Left lung (tissue), 14 donors: ENCODE measurements at places on chromosomes 2 and 18. TPM values are rescaled to one million over a fixed set of nuclear protein-coding genes. Genes with fewer than 3 reads are reported as not detected.
A peak's percentile ranks its signal among the peaks of the same experiment; 100 is the strongest.

Gene ZNF638
- polyA plus RNA-seq: 234 TPM

Gene APOB
- 0.05 TPM for polyA plus RNA-seq

Gene TUBA3E
- 0.20 TPM for polyA plus RNA-seq

Gene SERPINB11
- not detected for polyA plus RNA-seq

Gene HMSD
- polyA plus RNA-seq: 0.63 TPM

Gene ATP9B
- polyA plus RNA-seq: 36.0 TPM

DNA sequence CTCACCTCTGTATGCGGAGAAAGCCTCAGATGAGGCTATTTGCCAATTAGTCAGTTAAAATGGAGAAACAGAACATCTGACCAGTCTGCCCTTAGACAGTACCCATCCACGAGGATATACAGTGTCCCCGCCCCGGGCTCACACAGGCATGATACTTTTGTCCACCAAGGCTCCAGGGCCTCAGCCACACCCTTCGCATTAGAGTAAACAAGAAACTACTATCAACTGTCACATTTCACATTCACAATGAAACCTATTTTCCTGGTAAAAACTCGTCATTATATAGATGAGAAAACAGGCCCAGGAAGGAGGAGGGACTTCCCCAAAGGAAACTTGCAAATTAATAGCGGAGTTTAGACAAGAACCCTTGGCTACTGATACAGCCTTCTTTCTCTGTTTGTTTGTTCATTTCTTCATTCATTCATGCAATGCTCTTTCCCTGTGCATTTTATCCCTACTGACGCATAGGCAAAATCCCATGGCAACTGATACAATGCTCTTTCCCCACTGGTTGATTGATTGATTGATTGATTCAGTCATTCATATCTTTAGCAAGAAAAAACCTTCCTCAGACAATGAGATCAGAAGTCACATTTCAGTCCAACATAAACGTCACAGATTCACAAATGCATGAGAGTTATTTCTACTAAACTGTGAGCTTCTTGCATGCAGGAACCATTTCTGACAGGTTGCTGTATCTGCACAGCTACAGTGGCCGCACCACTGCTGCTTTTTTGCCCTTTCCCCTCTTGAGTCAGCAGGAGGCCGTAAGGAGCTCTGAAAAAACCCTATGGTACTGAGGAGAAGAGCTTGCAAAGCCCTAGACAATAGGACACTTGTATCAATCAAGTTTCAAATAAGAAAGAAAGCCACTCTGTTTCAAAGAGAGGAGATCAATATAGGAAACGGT is 777.1 kb downstream of the RNF144A start:
- no peak for DNase-seq

DNA sequence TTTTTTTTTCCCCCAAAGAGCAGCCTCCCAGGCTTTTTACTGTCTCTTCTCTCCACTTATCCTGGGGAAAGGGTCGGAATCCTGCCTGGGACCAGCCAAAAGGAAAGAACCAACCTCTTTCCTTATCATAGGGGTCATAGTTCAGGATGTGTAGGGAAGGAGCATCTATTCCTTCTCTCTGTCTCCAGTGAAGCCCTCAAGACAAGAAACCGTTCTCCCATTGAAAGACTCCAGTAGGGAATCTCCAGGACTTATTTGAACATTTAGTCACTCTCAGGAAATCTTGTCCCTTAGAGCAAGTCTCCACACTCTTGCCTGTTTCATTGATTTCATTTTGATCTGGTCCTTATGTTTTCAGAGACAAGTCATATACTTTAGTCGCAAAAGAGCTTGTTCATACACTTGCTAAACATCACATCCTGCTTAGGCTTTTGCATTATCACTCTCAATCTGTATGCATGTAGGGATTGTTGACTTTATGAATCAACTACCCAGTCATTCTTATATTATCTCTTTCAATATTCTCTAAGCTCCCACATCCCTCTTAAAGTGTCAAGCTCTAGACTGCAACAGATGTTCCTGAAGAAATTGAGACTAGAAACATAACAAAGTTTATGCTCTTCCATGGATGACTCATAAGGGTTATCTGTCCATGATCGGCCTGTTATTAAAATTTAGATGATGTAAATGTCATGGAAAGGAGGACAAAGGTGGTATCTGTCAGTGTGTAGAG is 116.2 kb upstream of the ST6GAL2 start:
- no peak for DNase-seq

DNA sequence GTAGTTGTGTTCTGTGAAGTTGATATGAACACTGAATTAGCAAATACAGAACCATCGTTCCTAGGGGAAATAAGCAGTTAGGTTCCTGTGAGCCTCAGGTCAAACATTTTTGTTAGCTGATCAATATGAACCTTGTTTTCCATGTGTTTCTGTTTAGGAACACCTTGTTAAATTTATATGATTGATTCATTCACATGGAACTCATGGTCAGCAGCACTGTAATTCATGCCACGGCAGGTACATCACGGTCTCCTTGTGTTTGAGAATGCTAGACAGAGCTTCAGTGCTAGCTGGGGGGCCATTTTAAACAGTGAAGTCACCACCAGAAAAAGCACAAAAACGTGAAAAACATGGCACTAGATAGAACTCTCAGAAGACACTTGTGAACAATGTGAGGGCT is 62.2 kb downstream of the MYCN start:
- DNase-seq: no peak

GRCh38 chr2:87403893-87404175 is 344.1 kb upstream of the PLGLB2 start:
- peak; percentile 24 for DNase-seq

- DNase-seq: no peak
Observed at GRCh38 chr18:69538849-69539248, 138.2 kb downstream of the DOK6 start.
